ENCODE measurements at places on chromosomes 5 and 9.

GRCh38 chr5:168328814-168329213 lies 37.4 kb downstream of the WWC1 start:
- DNase-seq, result no peak

- peak; percentile 1 for DNase-seq
Observed at GRCh38 chr9:99607842-99608448, 213.7 kb upstream of the NR4A3 start.

- DNase-seq, result no peak
Observed at GRCh38 chr5:149317281-149318048, 27.8 kb upstream of the GRPEL2 start.

GRCh38 chr9:37408933-37409710 lies 13.4 kb upstream of the GRHPR start:
- DNase-seq, result no peak

GRCh38 chr5:42641336-42642005 lies 115.1 kb upstream of the CCDC152 start:
- no peak for DNase-seq

GRCh38 chr5:62828742-62829603 lies 250.4 kb downstream of the LRRC70 start:
- no peak for DNase-seq

DNA sequence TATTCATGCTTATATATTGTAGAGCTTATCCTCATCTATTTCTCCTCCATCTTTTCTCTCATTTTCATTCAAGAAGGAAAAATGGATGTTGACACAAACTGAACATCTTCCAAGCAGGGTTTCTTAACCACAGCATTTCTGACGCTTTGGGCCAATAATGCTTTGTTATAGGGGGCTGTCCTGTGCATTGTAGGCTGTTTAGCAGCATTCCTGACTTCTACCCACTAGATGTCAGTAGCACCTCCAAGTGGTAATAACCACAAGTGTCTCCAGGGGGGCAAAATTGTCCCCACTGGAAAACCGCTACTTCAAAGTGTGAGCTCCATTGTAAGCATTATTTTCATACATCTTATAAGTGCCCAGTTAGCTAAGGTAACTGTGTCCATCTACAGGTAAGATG lies 2.6 kb upstream of the TXNDC8 start:
- no peak for DNase-seq

GRCh38 chr5:95283761-95284571 lies 928 bp downstream of the MCTP1 start:
- DNase-seq, result no peak

DNA sequence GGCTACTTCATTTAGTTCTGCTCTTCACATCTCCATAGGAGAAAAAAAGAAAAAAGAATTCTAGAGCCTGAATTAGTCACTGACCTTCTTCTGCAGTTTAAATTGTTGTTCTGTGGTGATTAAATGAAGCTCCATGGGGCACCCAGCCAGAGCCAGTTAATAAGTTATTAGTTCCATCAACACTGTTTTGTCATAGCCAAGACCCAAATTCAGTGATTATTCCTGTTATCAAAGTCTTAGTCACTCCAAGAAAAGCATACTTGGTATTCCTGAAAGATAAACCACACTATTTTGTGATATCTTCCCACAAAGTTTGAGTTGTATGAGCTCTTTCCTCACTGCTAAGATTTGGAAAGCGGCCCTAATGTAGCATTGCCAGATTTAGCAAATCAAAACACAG lies 134.8 kb upstream of the RGMB start:
- peak; percentile 50 for DNase-seq

GRCh38 chr5:125209650-125210049 lies 463.2 kb upstream of the ZNF608 start:
- peak; percentile 44 for DNase-seq

GRCh38 chr9:133186736-133187135 lies 22.3 kb downstream of the OBP2B start:
- DNase-seq, result no peak

DNA sequence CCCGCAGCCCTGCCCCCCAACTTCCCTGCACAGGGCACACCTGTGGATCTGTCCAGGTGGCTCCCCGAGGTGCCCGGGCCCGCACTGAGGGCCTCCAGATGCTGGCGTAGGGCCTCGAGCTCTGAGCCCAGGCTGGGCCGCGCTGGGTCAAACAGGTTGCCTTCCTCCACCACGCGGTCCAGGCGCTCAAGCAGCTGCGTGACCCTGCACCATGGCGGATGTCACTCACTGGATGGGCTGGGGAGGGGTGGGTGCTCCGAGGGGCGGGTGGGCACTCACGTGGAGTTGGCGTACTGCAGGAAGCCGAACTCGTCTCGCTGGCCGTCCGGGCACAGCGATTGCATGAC lies 5.4 kb downstream of the ABCA2 start:
- DNase-seq, result no peak

GRCh38 chr9:89924611-89925010 lies 319.8 kb downstream of the GADD45G start:
- DNase-seq, result no peak

DNA sequence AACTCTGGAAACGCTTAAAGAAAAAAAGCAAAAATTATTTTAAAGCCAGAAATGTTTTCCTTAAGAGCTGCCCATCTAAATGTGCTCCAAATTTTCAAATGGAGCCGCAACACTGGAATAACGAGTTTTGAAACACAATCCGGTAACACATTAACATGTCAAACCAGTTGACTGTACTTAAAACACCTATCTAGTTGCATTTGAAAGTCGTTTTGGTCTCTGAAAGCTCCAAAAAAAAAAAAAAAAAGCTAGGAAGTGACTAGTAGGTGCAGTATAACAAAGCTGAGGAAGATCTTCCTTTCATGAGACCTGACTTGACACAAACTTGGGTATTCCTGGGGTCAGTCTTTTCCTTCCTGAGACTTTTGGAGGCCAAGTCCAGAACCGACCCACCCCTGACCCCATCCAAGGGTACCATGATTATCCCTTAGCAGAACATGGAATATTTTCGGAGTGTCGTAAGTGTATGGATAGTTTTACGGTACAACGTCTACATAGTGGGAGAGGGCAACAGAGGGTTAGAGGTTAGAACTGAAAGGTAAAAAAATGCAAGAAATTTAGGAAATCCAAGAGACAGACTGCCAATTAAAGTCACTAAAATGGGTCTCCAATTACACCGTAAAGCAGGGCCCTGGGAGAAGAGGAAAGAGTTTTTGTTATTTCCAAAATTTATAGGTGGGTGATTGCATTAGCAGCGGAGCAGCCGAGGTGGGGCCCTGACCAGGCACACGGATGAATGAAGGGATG lies 812 bp downstream of the CETN3 start:
- DNase-seq, result no peak

DNA sequence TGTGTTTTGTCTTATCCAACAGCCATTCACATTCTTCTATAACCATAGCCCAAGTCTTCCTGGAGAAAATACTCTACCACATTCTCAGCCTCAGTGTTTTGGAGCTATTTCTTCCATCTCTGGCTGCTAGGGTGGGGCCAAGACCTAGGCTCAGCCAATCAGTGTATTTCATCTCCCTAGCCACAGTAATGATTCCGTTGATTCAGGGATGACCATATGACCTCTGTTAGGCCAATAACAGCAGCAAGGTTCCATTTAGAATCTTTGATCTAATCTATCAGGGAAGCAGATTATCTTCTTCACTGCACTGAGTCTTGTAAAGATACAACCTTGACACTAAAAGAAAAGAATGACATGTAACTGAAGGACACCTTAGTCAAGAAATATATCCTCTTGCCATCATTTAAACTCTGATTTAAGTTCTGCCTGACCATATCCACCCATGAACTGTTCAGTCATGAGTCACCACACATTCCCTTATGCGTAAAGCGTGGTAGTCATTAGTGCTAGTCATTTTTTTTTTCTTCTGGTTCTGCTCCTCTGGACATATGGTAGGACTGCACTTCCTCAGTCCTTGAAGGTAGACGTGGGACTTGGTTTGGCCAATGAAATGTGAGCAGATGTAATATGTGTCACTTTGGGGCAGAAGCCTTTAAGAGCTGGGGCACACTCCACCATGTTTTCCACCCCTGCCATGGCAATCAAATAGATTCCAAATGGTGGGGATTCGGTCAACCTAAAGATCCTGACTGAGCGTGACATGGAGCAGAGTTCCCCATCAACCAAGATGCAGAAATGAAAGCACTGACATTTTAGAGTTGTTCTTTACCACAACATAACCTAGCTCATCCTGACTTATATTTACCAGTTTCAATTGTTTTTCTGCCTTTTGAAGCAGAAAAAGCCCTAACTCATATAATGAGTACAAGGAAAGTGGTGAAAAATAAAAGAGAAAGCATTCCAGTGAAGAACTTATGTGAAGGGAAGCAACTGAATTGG lies 12.7 kb upstream of the PRELID2 start:
- peak; percentile 64 for DNase-seq

DNA sequence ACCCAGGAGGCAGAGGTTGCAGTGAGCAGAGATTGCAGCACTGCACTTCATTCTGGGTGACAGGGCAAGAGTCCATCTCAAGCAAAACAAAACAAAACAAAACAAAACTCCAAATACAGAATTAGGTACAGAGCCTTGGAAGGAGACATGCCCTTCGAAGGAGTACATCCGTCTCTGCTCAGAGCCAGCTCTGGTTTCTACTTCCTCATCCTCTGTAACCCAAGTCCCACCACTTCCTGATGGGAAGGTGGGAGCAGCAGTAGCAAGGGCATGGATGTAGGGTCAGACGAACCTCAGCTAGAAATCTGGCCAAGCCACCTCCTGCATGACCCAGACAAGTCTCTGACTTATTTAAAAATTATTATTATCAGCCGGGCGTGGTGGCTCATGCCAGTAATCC lies 16.5 kb upstream of the STXBP1 start:
- no peak for DNase-seq
